SK-MEL-5 (cell line): ENCODE measurements at places on chromosomes 16 and 17.
A peak's percentile ranks its signal among the peaks of the same experiment; 100 is the strongest.

DNA sequence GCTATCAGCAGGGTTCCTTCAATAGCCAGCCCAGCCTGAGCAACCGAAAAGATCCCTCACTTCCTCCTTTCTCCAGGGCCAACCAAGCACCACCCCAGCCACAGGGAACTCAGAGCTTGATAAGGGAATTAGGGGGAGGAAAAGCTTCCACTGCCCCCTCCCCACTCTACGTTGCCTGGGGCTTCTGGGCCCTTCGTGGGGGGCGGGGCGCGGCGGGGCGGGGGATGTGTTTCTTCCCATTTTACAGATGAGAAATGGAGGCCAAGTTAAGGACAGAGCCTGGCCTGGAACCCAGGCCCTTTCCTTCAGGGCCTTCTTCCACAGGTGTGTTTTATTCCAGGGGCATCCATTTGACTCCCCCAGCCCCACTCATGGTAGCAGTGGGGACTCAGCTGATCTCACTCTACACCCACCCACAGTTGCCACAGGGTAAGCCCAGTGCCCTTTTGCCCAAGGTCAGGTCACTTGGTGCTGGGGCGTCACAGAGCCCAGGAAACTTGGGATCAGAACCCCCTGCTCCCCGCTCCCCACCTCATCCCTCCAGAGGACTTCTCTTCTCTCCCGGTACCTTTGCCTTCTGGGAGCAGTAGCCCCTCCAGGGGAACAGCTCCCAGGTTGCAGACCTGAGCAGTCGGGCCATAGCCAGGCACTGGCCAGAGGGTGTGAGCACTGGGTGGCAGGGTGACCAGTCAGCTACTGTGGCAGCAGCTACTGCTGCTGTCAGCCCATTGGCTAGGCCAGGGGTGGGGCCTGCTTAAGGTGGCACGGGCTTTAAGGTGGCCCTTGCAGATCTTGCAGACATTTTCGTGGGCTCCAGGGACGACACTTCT, at the start of gene LDHD:
TSS of gene LDHD (minus strand) at position 700 of the 830 bp plus-strand sequence. CDS start at position 640, 60 bp downstream.
- peak; percentile 72 for DNase-seq

DNA sequence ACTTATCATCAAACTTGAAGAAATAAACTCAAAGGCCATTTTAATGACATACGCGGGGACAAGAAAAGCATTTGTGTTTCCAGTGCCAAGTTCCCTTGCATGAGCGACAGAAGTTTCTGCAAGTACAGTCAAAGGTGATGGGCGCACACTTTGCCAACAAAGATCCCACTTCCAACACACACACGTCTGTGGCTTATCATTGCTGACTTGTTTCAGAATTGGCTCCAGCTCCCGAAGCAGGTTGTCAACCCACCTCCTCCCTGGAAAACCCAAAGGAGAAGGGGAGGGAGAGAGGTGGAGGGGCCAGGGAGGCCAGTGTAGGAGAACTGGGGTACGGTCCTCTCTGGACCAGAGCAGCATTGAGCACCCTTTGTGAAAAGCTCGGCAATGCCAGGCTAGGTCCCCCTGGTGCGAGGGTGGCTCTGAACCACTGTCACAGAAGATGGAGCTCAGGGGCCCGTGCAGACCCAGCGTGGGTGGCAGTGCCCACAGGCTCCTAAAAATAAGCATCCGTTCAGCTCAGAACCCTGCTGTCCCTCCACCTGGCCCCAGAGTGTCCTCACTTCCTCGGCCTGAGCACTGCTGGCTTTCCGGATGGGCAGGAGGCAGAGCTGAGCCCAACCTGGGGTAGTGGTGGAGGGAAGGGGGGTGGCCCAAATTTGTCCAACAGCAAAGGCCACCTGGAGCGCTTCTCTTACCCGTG, 33.2 kb downstream of the RBFOX3 start:
- DNase-seq, result no peak

DNA sequence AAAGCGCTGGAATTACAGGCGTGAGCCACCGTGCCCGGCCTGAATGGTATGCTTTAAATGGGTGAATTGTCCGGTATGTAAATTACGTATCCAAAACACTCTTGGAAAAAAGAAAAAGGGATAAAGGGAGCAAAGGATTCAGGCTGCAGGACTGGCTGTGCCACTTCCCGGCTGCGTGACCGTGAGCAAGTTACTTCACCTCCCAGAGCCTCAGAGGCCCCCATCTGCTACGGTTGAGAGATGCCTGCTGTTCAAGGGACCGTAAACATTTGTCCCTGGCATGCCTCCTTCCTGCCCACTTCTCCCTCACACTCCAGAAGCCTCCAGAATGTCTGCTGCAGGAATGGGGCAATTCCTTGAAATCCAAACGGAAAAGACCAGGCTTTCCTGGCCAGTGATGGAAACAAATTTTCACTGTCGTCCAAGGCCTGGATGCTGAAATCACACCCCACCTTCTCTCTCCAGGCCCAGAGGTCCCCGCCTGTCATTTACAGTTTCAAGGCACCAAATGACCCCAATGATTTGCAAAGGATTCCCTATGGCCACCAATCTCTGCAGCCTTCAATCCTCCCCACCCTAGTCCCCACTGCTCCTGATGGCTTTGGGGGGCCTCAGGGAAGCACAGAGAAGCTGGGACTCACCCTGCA, 22.9 kb upstream of the LITAF start:
- peak; percentile 34 for DNase-seq

DNA sequence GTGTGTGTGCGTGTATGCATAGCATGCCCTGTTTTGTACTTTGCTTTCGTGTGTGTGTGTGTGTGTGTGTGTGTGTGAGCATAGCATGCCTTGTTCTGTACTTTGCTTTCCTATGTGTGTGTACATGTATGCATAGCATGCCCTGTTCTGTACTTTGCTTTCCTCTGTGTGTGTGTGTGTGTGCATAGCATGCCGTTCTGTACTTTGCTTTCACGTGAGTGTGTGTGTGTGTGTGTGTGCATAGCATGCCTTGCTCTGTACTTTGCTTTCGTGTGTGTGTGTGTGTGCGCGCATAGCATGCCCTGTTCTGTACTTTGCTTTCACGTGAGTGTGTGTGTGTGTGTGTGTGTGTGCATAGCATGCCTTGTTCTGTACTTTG, 27.4 kb downstream of the DRC3 start:
- no peak for DNase-seq

GRCh38 chr17:28818819-28819221, 23.8 kb downstream of the FAM222B start:
- DNase-seq, result peak; percentile 80

GRCh38 chr17:4706121-4706520, 2.2 kb upstream of the PELP1 start:
- DNase-seq, result no peak

DNA sequence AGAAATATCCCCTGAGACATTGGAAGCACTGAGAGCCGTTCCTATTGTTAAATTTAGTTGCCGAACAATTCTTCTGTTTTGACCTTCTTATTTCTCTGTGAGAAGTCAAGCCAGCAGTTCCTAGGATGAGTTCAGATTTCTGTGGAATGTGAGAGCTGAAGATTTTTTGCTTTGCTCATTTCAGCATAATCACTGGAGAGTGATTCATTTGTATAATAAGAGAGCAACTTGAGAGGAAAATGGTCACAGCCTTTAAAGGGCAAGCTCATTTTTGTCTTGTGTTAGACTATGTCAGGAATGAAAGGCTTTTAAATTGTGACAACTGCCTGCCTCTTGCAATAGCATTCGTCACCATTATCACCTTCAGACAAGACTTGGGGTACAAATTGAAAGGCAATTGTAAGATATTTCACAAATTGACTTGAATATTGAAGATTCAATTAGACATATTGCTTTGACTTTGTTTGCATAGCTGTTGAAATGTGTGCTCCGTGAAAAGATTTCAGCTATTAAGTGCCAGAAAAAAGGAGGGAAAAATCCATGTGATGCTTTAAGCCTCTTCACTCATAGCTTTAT, 900.0 kb upstream of the GOT2 start:
- DNase-seq, result no peak

GRCh38 chr16:72246423-72246822, 74.5 kb upstream of the PMFBP1 start:
- DNase-seq, result no peak

DNA sequence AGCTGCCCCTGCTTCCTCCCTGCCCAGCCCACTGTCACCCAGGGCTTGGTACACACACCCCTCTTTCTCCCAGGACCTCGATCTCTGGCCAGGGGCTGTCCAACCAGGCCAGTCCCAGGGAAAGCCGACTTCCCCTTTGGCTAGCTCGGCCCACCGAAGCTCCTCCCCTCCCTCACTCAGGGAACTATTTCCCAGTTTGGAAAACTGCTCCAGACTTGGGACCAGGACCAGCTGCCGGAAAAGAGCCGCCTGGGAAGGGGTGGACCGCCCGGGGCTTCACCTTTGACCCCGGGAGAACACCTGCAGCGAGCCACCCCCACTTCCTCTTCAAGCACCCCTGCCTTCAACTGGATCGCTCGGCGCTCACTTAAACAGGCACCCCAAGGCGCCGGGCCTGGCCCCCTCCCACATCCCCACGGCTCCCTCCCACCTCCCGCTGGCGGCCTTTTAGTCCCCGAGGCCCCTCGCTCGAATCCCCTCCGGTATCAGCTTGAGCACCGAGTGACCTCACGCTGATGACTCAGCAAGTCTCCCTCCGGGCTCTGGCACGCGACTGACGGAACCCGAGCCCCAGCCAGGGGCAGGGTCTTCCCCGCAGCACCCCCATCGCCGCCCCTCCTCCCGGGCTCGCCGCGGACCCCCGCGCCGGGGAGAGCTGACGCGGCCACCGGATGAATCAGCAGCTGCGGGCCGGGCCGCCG, 934 bp downstream of the MAFG start:
- DNase-seq, result peak; percentile 87

DNA sequence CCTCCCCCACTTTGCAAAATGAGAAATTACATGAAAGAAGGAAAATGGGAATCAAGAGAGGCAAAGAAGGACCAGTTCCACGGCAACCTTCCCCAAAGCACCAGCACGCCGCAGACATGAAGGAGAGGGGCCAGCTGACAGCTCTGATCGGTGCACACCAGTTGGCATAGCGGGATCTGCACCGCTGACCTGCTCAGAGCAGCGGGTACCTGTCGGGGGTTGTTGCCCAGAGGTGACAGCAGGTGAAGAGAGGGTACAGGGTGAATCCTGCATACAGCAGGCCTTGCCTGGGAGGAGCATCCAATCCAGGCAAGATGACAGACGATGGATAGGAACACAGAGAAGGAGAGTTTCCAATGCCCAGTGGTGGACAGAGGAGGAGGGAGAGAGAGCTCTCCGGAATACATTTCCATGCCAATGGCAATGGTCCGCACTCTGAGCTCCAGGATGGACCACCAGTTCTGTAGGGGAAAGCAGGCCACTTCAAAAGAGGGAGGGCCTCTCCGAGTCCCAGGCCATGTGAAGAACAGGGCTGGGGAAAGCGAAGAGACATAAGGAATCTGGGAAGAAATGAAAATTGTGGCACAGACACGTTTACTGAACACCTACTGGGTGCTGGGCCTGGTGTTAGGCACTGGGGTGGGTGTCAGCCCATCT, 24.0 kb downstream of the CEP295NL start:
- DNase-seq, result no peak

DNA sequence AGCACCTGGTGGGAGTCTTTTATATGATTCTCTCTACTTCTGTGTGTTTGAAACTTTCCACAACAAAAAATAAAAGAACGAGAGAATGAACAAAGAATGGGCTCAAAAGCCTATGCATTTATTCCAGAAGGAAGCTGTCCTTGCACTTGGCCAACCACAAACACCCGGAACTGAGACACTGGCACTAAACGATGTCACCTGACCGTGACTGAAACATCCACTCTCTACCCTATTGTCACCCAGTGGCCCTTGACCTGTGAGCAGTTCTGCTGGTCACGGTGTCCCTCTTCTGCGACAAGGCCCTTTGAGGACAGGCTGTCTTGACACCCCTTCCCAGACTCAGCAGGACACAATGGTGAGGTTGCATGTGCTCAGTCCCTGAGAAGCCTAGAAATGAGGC, 56.6 kb downstream of the TEKT5 start:
- no peak for DNase-seq

DNA sequence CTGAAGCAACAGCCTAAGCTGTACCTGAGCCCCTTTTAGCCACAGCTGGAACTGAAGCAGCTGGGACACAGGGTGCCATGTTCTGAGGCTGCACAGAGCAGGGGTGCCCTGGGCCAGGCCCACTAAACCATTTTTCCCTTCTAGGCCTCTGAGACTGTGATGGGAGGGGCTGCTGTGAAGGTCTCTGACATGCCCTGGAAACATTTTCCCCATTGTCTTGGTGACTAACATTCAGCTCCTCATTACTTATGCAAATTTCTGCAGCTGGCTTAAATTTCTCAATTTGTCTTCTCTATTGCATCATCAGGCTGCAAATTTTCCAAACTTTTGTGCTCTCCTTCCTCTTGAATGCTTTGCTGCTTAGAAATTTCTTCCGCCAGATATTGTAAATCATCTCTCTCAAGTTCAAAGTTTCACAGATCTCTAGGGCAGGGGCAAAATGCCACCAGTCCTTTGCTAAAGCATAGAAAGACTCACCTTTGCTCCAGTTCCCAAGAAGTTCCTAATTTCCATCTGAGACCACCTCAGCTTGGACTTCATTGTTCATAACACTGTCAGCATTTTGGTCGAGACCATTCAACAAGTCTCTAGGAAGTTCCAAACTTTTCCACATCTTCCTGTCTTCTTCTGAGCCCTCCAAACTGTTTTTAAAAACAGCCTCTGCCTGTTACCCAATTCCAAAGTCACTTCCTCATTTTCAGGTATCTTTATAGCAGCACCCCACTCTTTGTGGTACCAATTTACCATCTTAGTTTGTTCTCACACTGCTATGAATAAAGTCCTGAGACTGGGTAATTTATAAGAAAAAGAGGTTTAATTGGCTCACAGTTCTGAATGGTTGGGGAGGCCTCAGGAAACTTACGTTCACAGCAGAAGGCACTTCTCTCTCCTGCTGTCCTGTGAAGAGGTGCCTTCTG, 49.8 kb downstream of the TMEM100 start:
- no peak for DNase-seq

GRCh38 chr16:30006659-30007377, 4.0 kb downstream of the DOC2A start:
- DNase-seq, result no peak

GRCh38 chr16:80997139-80997798, 9.4 kb downstream of the CMC2 start:
- DNase-seq, result no peak

GRCh38 chr17:41891135-41892020, 26.2 kb upstream of the KLHL11 start:
- no peak for DNase-seq

DNA sequence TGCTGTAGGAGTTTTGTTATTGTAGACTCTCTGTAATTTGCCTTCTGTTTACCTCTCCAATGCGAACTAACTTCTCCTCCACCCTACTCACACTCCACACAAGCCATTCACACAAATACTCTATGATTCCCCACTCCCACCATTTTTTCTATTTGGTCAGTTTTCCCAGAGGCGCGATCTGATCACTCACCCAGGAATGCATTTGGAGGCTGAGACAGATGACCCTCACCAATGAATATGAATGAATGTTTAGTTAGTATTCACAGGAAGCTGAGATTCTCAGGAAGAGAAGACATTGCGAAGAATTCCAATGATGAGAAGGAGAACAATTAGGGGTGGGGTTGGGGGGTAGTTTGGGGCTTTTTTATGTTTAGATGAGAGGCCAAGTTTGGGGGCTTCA, 10.5 kb upstream of the ANKFN1 start:
- no peak for DNase-seq

DNA sequence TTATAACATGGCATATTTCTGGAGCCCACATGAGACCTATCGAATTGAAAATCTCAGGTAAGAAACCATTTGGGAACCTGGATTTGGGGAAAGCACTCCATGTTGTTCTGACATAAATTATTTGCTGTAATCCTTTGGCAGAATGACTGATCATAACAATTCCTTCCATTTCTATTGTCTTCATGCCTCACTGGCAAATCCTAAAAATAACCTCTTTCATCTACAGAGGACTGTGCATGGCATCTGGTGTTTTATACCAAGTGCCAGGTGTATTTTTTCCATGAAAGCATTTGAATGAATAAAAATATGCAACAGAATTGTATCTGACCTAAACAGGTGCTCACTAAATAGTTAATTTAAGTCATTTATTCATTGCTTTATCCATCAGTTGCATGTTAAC, 33.7 kb upstream of the COQ7 start:
- no peak for DNase-seq
